ENCODE measurements at places on chromosomes 6 and 20. TPM values are rescaled to one million over a fixed set of nuclear protein-coding genes. Genes with fewer than 3 reads are reported as not detected.

STMND1 gene
- total RNA-seq: not detected

RIMS4 gene
- total RNA-seq: not detected

DNA sequence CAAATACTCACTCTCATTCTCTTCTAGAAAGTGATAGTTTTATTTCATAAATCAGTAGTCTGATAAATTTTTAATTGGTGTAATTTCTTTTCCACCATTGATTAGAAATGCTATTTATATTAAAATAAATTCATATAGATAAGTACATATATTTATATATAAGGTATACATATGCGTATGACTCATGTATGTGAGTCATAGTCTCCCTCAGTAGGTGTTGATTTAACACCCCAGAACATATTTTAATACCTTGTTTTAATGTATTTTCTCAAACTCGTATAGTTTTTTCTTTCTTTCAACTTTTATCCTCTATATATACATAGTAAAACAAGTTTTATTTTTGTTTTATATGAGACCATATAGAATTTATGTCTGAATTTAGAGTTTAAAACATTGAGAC is 130.4 kb downstream of the PLG start:
- no peaks in the 10 kb centered on the region for H3K36me3 ChIP-seq
- H3K4me1 ChIP-seq: no peaks in the 10 kb centered on the region
- H3K27me3 ChIP-seq: no peaks in the 10 kb centered on the region
- no peak for DNase-seq
- H3K27ac ChIP-seq: no peak overlapping the region
- no peak overlapping the region for H3K4me3 ChIP-seq

DNA sequence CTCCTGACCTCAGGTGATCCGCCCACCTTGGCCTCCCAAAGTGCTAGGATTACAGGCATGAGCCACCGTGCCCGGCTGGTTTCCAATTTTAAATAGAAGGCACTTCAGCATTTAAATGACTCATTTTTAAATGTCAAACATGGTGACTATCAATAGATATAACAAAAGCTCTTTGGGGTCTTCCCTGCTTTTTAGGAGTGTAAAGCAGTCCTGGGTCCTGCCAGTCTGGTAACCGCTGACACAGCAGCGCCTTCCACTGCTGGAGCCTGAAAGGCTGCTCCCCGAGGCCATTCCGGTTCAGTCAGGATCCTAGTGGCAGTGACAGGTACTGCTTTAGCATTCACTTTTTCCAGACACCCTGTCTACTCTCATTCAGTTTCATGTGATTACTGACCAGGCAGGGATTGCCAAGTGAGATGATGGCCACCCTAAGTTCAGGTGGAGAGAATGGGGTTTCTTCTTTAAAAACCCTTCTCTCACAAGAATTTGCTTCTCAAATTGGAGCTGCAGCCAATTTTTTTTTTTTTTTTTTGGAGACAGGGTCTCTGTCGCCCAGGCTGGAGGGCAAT is 5.1 kb downstream of the DIDO1 start:
- H3K4me1 ChIP-seq: peaks cover 70% of the 10 kb centered on the region
- peak overlapping the region; percentile 77 for H3K4me3 ChIP-seq
- no peaks in the 10 kb centered on the region for H3K27me3 ChIP-seq
- peak overlapping the region; percentile 86 for H3K27ac ChIP-seq
- DNase-seq: peak; percentile 57

GRCh38 chr20:20785226-20785625 is 72.8 kb upstream of the RALGAPA2 start:
- peaks cover 2% of the 10 kb centered on the region for H3K27me3 ChIP-seq
- peaks cover 3% of the 10 kb centered on the region for H3K4me1 ChIP-seq
- H3K27ac ChIP-seq: no peak overlapping the region
- H3K36me3 ChIP-seq: no peaks in the 10 kb centered on the region
- no peak overlapping the region for H3K4me3 ChIP-seq

SLC26A8 gene
- total RNA-seq: not detected
